ENCODE measurements at places on chromosomes 1 and 21. TPM values are rescaled to one million over a fixed set of nuclear protein-coding genes. Genes with fewer than 3 reads are reported as not detected.

FLG gene
- total RNA-seq = 0.28 TPM

RHD gene
- 0.61 TPM for total RNA-seq

ZBTB18 gene
- total RNA-seq = 37.2 TPM

OR10Z1 gene
- under 0.01 TPM for total RNA-seq

PARP1 gene
- 73.9 TPM for total RNA-seq

INAVA gene
- 2.7 TPM for total RNA-seq

KIF17 gene
- 0.85 TPM for total RNA-seq

LRRC39 gene
- total RNA-seq = 1.7 TPM

RAD54L gene
- 9.2 TPM for total RNA-seq

ZNF691 gene
- total RNA-seq = 12.5 TPM
